ENCODE measurements at places on chromosomes 7 and 10. TPM values are rescaled to one million over a fixed set of nuclear protein-coding genes. Genes with fewer than 3 reads are reported as not detected.
A peak's percentile ranks its signal among the peaks of the same experiment; 100 is the strongest.

- no peak for DNase-seq
These were observed 31.5 kb upstream of the TAX1BP1 start for GRCh38 chr7:27708485-27708884.

DNA sequence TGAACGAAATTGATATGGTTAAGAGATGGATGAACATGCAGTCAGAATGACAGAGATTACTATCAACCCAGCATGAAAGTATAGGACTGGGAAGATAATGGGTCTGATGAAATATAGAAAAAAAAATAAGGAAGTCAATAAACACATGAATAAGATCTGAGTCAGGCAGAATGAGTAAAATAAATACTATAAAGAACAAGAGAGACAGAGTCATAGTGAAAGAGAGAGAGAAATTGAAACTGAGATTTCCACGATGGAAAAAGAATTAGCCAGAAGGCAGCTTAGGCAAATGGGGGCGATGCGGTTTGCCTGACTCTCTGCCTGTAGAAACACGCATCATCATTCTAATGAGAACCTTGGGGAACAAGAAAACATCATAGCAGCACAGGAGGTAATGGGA is 26.6 kb downstream of the SEMA3D start:
- no peak for DNase-seq

DNA sequence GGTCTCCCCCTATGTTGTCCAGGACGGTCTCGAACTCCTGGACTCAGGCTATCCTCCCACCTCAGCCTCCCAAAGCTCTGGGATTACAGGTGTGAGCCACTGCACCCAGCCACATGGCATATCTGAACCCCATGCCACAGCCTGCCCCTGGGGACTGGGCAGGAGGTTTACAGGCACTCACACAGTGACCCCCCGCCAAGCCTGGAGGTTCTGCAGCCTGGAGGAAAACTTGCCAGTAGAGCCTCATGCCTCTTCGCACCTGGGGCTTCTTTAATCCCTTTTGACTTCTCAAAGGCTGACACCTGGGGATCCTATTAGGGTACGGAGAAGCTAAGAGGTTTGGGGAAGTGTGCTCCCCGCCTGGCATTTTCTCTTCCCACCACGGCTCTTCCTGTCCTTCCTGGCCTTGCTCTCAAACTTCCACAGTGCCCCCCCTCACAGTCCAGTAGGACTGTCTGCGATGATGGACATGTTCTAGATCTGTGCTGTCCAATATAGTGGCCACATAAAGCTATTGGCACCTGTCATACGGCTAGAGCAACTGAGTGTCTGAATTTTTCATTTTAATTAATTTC is 11.4 kb upstream of the KCP start:
- DNase-seq: no peak

DNA sequence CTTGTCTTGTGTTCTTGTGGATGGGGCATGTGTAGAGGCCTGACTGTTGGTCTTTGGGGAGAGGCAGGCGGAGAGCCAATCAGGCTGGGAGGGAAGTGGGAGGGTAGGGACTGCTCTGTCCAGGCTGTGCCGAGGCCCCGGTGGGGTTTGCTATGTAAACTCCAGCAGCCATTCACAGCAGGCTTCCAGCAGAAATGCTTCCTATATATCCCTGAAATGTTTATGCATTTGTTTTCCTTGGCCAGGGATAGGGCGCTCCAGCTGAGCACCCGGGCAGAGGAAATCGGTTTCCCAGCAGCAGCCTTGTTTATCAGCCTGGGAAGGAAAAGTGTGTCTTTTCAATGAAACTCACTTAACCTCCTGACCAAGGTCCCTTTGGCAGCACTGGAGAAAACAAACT is 18.3 kb upstream of the AQP1 start:
- DNase-seq: no peak

GRCh38 chr7:91352091-91352490 is 87.9 kb downstream of the FZD1 start:
- DNase-seq: no peak

DNA sequence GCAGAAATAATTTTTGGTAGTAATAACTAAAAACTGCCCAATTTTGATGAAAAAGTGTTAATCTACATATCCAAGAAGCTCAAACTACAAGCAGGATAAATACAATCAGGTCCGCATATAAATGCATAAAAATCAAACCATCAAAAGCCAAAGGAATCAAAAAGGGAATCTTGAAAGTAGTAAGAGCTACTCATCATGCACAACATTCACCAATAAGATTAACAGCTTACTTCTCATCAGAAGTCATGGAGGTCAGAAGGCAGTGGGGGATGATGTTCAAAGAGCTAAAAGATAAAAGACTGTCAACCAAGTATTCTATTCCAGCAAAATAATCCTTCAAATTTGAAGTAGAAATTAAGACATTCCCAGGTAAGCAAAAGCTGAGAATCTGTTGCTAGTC is 76.4 kb downstream of the CRPPA start:
- no peak for DNase-seq

GRCh38 chr7:74683799-74684198 is 26.3 kb downstream of the GTF2I start:
- no peak for DNase-seq

DNA sequence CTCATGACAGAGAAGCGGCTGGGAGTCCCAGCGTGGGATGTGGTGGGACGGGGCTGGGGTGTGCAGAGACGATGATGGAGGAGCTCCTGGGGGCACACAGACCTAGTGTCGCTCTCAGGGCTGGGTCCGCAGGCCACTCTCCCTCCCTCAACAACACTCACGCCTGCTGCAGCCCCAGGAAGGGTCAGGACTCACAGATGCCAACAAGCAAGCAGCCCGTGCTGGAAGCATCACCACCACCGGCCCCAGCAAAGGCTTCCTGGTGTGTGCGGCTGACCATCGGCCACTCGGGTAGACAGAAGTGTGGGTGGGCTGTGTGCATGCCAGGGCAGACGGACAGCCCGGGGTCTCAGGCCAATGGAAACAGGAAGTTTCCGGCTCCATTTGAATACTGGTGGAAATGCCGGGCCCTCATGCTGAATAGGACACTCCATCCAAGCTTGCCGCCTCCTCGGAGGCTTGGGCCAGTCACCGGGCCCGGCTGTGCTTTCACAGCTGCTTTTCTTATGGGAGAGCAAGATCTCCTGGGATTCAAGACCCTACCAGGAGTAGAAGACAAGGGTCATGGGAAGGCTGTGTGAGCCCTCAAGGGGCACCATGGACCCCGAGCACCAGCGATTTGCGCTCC is 178.1 kb downstream of the ELFN1 start:
- DNase-seq: no peak

- DNase-seq: no peak
These were observed 310.5 kb upstream of the HGF start for GRCh38 chr7:82080254-82080927.

GRCh38 chr10:73998623-73998928 is 660 bp downstream of the VCL start:
- peak; percentile 24 for DNase-seq

- no peak for DNase-seq
These were observed 30.6 kb downstream of the CFAP46 start for GRCh38 chr10:132911786-132912097.

- no peak for DNase-seq
These were observed 16.0 kb downstream of the CHRM2 start for GRCh38 chr7:136884492-136884891.

DNA sequence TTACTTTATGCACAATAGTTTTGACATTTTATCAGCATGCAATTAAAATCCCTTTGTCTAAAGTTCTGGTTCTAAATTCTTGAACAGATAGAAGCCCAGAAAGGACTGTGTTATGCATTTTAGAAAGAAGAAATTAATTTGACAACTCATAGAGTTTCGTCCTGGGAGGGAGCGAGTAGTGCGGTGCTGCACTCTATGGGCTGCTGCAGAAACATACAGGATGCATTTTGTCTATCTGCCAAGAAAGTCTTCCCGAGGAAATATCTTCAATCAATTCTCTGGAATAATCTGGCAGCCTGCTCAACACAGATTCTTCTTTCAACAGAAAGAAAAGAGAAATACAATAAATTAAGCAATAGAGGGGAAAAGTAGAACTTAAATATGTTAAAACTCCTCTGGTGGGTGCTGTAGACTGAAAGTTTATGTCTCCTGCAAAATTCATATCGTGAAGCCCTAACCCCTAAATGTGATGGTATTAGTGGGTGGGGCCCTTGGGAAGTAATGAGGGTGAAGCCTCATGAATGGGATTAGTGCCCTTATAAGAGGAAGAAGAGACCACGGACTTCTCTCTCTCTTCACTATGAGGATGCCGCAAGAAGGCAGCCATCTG is 39.0 kb upstream of the IFRD1 start:
- DNase-seq: no peak

GRCh38 chr7:145347271-145347670 is 511.4 kb upstream of the TPK1 start:
- no peak for DNase-seq

GRCh38 chr7:86149024-86149665 is 494.6 kb upstream of the GRM3 start:
- DNase-seq: no peak

GRCh38 chr10:100654782-100655325 is 90.5 kb upstream of the PAX2 start:
- DNase-seq: no peak

The CACNA2D1 gene
- not detected for total RNA-seq

The OR13A1 gene
- 0.53 TPM for total RNA-seq

The ZP3 gene
- 2.9 TPM for total RNA-seq

The CCDC136 gene
- total RNA-seq: 4.8 TPM

The TRIP6 gene
- total RNA-seq: 12.6 TPM

The STK32C gene
- 11.0 TPM for total RNA-seq

The FBXO24 gene
- total RNA-seq: 1.9 TPM

The FOXI2 gene
- total RNA-seq: not detected

The TMEM273 gene
- total RNA-seq: 6.7 TPM

The MCM10 gene
- 3.7 TPM for total RNA-seq

All from activated B cell treated with CpG ODN at 0.5 μM for 24 hours (primary cell).